Activated B cell treated with CpG ODN at 0.5 μM for 24 hours (primary cell): ENCODE measurements at places on chromosomes 3 and 15.

DNA sequence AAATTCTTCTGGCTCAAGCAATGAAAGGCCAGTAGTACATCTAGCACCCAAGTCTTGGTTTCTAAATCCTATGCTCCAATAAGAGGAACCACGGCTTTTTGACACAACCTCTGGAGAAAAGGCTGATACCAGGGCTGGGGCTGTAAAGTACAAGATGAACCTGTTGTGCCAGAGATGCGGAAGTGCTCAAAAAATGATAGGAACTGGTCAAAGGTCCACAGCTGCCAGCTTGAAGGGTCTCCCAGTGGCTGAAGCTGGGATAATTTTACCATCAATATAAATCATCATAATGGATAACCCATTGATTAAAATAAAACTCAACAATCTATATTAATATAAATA, 558 bp upstream of the NCEH1 start:
- DNase-seq: no peak

DNA sequence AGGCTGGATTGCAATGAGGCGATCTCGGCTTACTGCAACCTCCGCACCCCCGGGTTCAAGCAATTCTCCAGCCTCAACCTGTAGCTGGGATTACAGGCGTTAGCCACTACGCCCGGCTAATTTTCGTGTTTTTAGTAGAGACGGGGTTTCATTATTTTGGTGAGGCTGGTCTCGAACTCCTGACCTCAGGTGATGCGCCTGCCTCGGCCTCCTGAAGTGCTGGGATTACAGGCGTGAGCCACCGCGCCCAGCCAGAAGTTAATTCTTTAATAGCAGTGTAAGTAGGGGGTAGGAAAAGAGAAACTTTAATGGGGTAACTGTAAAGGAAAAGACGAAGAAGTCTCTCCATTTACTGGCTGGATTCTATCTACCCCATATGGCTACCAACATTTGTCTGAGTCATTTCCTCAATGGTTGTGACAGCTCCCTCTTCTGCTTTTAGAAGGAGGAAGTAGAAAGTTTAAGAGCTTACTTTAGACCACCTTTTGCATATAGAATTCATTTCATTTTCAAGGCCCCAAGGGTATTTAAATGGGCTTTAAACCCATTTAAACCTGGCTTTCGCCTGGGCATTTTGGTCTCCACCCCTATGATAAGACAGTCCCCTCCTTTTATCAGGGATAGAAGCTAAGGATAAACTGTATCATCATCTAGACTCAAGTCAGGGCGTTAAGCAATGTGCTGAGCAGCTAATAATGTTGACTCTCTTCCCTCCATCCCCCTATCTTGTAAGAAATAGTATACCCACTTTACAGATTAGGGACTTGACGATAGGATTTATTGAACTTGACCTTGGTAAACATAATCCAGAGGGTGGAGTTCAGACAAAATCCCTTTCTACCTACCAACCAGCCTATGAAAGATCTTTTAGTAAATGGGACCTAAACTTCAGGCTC, 1.1 kb upstream of the CDV3 start:
- DNase-seq: no peak

DNA sequence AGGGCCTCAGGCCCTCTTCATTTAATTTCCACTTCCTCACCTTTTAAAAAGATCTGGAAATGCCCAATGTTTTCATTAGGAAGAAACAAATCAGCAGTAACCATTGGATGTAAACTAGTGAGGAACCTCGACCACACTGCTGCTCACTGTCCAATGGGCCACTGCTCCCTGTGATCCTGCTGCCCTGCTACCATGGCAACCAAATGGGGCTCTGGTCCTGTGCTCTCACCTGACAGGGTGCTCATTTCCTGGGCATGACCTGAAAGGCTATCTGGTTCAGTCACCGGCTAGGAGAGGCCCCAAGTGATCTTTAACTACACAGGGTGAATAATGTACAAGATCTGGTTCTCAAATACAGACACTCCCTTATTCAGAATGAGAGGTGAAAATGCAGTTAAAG, 54.6 kb downstream of the ARHGEF3 start:
- DNase-seq: no peak

DNA sequence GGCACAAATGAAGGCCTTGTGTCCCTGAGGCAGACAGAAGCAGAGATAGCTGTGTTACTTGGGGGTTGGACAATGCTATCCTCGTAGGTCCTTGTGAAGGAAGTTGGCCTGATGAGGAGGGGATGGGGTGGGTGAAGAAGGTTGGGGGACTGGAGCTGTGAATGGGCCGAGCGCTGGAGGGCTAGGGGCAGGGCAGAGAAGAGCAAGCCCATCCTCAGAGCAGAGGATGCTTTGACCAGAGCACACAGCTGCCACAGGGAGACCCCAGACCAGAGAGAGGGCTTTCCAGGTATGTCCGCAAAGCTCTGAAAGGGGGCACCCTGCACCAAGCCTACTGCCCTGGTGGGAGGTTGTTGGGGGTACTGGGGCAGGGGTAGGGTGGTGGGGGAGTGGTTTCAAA, 5.7 kb upstream of the TBC1D2B start:
- DNase-seq: no peak

DNA sequence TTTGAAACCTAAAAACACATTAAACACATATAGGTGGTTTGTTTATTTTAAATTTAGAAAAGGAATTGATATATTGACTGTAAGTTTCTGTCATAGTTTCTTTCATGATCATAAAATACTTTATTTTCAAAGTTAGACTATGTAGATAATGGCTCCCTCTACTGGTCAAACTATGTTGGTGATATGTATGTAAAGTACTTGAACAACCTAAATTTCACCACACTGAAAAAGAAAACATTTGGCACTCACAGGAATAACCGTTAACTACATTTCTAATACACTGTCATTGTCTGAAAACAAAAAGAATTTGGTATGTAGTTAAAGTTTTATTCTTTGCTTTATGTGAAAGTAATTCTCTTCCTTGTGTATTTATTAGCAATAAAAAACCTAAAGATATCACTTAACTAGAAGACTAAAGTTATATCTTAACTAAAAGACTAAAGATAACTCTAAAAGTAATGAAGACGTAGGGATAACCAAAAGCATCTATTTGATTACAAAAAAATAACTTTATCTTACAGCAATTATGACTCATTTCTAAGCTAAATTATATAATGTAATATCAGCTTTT, 427.5 kb downstream of the VGLL3 start:
- DNase-seq: no peak

- DNase-seq: no peak
These were observed 18.9 kb upstream of the TIGIT start for GRCh38 chr3:114274929-114275328.

GRCh38 chr15:41688671-41689070, 28.5 kb downstream of the MGA start:
- no peak for DNase-seq

DNA sequence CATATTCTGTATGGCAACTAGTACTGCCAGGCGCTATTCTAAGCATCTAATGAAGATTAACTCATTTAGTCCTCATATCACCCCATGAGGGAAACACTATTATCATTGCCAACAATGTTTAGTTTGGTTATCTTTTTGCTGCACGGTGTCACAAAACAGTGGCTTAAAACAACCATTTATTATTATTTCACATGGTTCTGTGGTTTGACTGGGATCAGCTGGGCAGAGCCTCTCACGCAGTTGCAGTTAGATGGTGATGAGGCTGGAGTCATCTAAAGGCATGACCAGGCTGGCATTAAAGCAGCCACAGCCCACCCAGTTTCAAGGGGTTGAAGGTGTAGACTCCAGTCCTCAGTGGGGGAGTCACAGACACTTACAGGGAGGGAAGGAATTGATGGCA, 32.8 kb upstream of the RASA2 start:
- DNase-seq: no peak

DNA sequence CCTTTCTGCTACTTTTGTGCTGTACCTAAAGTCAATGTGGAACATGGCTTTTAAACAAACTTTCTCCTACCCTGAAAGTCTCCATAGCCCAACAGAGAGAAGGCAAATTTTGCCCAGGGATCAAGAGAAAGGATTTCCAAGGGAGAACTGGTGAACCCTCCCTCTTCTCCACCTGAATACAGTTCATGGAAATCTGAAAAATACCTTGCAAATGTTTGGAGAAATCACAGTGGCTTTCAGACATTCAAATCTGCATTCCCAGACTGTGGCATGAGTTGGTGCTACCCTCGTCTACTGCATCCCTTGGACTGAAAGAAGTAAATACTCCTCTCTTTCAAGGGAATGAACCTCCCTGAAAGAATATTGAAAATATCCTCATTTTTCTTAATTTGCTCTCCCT, 38.7 kb downstream of the ZIC4 start:
- no peak for DNase-seq

GRCh38 chr3:105051972-105052371, 314.7 kb upstream of the ALCAM start:
- DNase-seq: no peak

DNA sequence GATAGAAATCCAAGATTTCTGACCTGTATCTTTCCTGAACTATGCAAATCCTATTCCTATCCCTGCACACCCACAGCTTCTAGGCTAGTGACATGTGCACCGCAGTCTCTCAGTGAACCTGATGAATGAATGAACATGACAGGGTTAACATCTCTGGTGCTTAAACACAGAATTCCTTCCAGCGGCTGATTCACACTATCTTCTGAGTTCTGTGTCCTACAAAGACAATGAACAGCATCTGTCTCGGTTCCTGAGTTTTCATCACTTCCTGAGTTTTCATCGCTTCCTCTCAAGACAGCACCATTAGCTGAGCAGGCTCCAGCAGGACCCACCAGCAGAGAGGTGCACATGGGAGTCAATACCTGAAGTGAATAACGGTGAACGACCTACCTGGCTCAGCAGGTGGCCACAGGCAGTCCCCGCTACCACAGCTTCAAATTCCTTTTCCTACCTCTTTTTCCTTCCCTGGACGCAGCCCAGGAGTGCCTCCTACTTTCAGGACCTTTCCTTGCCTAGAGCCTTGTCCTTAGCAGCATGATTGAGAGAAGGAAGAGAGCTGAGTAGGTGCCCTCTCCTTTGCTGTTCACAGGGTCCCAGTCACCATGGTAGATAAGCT, 113.5 kb downstream of the IGF2BP2 start:
- no peak for DNase-seq

- DNase-seq: no peak
These were observed 751.3 kb downstream of the ZNF385D start for GRCh38 chr3:20999661-21000060.

GRCh38 chr3:141306922-141307321, 61.4 kb upstream of the ZBTB38 start:
- DNase-seq: no peak

DNA sequence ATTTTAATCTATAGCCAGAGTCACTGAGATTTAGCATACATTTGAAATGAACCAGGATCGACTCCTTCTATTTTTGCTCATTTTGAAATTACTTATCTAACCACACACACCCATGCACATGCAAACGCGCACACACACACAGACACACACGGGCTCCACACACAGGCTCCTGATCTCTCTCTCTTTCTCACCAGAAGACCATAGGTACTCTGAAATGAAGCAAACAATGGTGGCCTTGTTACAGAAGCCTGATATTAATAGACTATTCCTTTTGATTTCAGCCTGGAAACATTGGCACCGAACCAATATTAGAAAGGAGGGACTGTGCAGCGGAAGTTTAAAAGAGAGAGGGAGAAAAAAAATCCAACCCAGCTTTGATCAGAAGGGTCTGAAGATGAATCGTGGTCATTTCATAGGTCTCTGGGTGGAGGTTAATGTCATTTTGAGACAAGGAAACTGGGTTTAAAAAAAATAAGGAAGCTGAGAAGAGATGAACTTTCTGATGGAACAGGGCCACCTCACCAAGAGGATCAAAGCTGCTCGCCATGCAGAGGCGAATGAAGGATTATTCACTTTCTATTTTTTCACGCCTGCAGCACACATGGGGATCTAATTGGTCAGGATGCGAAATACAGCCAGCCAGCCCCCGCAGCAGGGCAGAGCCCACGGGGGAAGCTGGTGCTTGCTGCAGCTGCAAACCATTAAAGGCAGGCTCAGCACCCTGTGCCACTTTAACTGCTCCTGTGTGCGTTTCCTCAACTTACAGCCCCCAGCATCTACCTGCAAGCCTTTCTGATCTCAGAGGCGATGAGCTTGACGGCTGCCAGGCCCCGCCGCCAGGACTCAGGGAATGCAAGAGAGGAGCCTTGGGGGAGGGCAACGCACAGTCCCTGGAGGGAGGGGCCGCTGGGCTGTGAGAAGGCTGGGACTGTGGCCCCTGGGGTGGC, 88.8 kb downstream of the HES1 start:
- no peak for DNase-seq

- DNase-seq: no peak
These were observed 7.3 kb downstream of the MST1R start for GRCh38 chr3:49896345-49896744.

DNA sequence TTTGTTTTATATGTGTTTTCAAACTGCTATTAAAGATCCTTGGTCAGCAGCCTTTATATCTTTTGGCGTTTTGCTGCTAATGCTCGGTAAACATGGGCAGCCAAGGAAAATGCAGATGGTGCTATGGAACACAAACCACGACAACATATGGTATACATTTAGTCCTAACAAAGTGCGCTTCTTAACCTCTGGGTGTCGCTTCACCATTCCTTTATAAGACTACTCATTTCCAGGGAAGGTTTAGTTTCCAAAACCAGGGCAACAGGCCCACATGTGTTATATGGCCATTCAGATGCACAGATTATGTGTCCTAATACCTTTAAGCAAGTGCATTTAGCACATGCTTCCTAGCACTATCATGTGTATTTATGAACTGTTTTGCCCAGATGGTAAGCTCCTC, 14.7 kb downstream of the SHOX2 start:
- DNase-seq: no peak

DNA sequence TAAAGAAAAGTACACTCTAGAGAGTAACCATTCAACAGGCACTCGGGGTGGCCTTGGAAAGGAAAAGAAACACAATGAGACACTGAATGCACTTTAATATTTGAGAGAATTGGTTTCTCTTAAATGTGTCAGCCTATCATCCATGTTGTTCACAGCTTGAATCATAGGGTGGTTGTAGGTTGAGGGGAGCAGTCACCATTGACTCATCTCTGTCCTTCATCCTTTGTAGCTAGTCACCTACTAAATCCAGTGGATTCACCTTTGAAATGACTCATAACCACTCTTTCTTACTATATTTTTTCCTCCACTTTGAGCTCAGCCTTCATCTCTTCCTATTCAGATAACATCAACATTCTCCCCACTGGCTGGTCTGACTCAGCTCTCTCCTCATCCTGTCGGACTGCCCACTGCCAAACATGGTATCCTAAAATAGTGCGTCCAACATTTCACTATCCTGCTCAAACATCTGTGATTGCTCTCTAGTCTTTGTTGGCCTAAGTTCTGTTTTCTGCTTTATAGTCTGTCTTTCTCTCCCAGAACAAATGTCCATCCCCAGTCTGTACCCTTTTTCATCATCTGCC, 182.7 kb upstream of the GADL1 start:
- no peak for DNase-seq

DNA sequence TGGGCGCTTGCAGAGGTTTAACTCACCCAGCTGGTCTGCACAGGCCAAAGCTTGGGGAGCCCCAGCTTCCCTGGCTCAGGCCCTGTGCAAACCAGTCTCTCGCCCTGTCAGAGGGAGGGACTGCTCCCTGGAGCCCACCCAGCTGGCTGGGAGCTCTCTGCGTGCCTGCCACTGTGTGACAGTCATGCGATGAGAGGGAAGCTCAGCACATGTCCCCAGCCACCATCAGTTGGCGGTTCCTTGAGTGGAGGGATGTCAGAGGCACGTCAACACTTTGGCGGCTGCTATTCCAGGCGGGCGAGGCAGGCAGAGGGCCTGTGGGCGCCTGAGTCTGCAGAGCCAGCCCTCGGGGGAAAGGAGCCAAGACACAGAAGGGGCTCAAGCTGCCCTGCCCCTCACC, 324.6 kb downstream of the UACA start:
- no peak for DNase-seq

GRCh38 chr3:27509376-27509775, 25.2 kb upstream of the SLC4A7 start:
- DNase-seq: no peak

GRCh38 chr3:14478956-14479550, 61.1 kb downstream of the GRIP2 start:
- DNase-seq: no peak
